ENCODE measurements at places on chromosomes 7 and 10. TPM values are rescaled to one million over a fixed set of nuclear protein-coding genes. Genes with fewer than 3 reads are reported as not detected.

LRIT1 gene
- total RNA-seq: not detected

DNAH11 gene
- total RNA-seq: 3.4 TPM

SEC31B gene
- total RNA-seq: 18.2 TPM

CALCR gene
- total RNA-seq: not detected

- no peak for DNase-seq
These were observed 51.9 kb downstream of the CCNY start for GRCh38 chr10:35388197-35388596.

DNA sequence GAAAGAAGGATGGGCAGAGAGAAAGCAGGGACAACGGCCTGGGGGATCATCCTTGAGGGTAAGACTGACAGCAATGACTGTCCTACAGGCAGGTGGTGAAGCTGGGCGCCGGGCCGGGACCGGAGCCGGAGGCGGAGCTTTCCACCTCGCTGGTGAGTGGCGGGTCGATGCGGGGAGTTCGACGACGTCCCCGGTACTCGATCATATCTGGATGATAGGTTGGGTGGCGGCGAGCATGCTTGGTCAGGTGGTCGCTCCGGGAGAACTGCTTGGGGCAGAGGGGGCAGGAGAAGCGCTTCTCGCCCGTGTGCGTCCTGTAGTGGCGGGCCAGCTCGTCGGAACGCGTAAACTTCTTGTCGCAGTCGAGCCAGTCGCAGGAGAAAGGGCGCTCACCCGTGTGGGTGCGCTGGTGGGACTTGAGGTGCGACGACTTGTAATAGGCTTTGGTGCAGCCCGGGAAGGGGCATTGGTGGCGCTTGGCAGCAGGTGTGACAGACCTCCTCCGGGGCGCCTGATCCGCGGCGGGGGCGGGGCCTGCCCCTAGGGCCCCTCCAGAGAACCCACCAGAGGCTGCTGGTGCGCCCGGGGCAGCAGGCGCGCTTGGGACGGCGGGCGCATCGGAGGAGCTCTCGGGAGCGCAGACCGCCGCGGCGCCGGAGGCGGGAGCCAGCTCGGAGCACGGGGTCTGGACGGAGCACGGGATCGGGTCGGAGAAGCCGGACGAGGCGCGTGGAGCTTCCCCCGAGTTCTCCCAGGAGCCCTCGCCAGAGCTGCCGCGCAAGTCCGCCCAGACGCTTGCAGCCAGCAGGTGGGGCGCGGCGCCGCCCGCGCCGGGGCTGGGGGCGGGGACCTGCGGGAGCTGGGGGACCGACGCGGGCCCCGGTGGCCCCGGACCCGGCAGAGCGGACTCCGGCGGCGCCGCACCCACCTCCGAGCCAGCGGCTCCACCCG, 752 bp downstream of the KLF14 start:
- peak; percentile 64 for DNase-seq

DNA sequence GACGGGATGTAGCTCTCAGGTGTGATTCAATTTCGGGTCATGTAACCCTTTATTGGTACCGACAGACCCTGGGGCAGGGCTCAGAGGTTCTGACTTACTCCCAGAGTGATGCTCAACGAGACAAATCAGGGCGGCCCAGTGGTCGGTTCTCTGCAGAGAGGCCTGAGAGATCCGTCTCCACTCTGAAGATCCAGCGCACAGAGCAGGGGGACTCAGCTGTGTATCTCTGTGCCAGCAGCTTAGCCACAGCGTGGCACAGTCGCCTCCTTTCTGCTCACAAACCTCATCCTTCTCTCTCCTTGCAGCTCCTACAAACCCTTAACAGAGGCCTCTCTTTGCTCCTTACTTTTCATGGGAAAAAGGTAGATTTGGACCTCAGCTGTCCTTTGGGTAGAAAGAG, 197.5 kb upstream of the PRSS58 start:
- DNase-seq: no peak

DNA sequence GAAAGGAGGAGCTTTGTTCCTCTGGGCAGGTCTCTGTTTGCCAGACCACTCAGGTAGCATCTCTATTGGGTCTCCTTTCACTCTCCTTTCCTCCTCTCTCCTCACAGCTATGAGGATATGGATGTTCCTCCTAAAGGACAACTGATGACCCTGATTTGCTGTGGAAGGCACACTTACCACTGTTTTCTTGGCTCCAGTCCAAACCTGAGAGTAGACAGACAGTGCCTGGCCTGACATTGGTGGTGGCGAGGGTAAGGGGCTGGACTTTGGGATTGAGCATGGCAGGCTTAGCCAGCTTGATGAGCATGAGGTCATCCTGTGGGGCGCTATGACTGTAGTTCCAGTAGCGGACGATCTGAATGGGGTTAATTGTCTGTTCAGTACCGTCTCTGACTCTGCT, 3.6 kb downstream of the PRSS37 start:
- DNase-seq: no peak

DNA sequence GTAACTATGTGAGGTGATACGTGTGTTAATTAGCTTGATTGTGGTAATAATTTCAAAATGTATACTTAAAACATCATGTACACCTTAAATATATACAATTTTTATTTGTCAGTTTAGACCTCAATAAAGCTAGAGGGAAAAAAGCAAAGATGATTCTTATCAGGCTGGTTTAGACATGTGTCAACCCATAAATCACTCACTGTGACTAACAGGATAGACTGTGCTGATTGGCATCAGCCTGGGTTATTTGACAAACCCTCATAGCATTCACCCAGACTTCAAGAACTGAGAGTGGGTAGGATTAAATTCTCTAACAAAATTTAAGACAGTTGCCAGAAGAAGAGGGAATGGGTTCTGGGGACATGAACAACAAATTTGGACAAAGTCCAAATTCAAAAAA, 73.8 kb upstream of the TMEM140 start:
- DNase-seq: no peak

DNA sequence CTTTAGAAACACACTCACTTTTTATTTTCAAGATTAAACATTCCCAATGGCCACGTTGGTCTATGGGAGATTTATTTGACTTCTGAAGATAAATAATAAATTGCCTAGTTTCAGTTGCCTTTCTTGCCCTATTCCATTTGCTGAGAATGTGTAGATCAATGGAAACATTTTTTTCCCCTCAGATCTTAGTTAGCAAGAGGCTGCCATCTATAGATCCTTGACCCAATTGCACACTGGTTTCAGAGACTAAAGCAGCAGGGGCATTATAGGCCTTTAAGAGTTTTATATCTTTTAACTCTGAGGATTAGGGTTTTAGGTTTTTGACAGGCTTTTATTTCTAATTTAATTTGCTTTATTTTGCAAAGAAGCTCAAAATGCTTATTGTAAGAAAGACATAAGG, 163.2 kb upstream of the GPR26 start:
- no peak for DNase-seq

GRCh38 chr7:150404805-150405583, 25.9 kb downstream of the ZNF775 start:
- peak; percentile 94 for DNase-seq

All from upper lobe of right lung (tissue), 1 donor.